GM19239 (cell line): ENCODE measurements at places on chromosomes 6 and 20.

DNA sequence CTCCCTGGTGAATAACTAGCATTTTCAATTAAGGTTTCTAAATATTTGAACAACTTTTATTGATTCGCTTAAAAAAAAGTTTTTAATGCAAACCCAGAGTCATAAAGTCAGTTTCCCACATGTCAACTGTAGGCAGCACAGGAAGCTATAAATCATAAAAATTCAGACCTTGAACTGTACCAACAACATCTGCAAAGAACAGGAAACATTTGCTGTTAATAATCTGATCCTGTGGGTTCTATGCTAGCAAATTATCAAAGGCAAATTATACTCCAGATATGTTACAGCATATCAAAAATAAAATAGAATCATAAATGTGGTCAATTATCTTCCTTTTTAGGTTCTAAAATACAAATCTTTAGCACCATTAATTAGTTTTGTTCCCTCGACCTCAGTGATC is 16.6 kb upstream of the MAP7 start:
- DNase-seq, result no peak

- DNase-seq, result no peak
These were observed 78.0 kb upstream of the RPS6KA2 start for GRCh38 chr6:166705069-166705468.

DNA sequence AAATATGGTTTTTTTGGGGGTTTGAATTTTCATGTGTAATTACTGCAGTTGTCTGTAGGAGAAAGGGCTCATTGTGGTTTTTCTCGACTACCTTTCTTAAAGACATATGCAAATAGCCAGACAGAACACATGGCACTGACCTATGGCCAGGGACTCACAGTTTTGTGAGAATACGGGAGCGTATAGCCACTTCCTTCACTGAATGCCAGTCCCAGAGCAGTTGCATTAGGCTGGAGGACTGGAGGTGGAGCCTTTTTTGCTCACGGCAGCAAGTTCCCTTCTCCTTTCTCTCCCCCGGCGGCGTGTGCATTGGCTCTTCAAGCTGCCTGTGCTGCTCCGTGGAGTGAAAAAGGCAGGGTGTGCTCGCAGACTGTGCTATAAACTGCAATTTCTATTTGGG is 114.9 kb downstream of the AKAP7 start:
- peak; percentile 5 for DNase-seq

- no peak for DNase-seq
These were observed 10.2 kb upstream of the DNAJC5 start for GRCh38 chr20:63884506-63885263.

GRCh38 chr6:104519566-104519965 is 340.2 kb downstream of the HACE1 start:
- no peak for DNase-seq

GRCh38 chr20:57794036-57794435 is 84.2 kb upstream of the PMEPA1 start:
- no peak for DNase-seq

GRCh38 chr6:6008648-6009421 is 2.1 kb upstream of the NRN1 start:
- DNase-seq, result peak; percentile 77

DNA sequence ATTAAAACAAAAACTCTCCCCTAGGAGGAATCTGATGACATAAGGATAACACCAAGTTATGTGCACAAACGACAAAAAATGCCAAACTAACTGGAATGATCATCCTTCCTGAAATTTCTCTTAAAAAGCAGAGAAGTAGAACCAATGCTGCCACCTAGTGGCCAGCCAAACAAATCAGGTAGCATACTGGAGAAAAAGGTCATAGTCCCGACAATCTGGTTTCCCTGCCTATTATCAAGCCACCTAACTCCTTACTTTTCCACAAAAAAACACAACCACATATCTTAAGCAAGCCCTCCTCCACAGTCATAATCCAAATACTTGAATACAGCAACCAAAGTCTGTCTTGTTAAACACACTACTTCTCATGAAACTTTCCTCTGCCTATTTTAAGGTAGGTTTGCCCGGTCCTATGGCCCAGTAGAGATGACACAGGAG is 5.3 kb downstream of the OARD1 start:
- DNase-seq, result no peak

- no peak for DNase-seq
These were observed 31.6 kb upstream of the SNX9 start for GRCh38 chr6:157791450-157791849.

GRCh38 chr6:13478525-13478966 is 8.9 kb downstream of the GFOD1 start:
- DNase-seq, result no peak

DNA sequence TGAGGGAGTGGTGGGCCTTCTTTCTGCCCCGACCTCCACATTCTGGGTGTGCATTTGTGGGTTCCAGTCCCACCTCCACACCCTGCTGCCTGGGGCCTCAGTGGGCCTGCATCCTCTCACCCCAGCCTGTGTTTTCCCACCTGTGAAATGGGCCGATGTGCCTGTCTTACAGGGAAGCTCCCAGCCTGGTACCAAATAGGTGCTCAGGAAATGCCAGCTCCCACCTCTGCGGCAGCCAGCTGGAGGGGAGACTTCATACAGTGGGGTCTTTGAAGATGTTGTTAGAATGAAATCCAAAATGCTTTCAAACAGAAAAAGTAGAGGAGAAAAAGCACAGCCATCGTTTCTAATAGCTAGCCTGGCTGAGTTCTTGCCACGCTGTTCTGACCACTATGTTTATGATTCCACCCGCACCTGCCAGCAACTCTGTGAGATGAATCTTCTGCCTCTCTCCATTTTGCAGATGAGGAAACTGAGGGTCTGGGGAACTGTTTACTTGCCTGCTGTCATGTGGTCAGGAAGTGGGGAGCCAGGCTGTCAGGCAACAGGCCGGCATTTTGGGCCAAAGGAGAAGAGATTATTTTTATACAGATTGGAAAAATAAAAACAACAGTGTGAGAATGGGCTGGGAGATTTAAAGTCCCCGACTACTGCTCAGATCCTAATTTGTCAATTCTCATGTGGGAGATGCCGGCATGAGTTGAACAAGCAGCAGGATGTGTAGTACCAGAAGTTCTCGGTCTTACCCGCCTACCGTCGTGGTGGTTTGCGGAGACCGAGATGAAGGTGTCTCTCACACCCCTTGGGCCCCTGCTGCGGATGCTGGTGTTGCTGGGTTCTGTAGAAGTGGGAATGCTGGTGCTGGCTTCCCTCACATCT is 4.6 kb downstream of the TMEM181 start:
- no peak for DNase-seq
